ENCODE measurements at places on chromosomes 3 and 15. TPM values are rescaled to one million over a fixed set of nuclear protein-coding genes. Genes with fewer than 3 reads are reported as not detected.

DNA sequence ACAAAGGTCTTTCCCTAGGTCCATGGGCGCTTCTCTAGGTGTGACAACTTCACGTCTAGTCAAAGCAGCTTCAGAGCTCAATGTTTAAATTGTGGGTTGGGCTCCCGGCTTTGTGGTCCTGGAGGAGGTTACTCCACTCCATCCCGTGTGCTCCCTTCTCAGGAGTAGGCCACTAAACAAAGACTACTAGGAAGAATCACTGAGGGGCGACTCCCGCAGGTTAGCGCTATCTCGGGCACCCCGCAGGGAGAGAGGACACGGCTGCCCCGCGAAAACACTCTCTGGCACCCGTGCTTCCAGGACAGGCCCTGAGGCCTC is 500 bp downstream of the PARP6 start:
- H3K4me1 ChIP-seq = peaks cover 34% of the 10 kb centered on the region
- H3K36me3 ChIP-seq = peaks cover 12% of the 10 kb centered on the region
- no peak for DNase-seq
- H3K4me3 ChIP-seq = peak overlapping the region; percentile 26
- peak overlapping the region; percentile 87 for H3K27ac ChIP-seq

DNA sequence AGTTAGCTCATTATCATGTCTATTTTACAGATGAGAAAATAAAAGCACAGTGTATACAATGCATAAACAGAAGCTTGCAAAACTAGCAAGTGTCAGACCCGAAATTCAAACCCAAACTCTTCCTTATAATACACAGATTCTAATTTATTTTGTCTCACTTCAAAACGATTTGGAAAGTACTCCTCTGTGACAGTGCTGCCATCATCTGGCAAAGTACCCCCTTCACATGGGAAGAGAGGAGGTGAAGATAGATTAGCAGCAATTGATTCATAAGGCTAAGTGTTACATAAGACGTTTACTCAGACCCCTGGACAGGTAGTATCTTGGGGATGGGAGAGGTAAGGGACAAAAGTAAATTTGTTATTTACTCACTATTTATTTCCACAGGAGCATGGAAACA is 744.0 kb upstream of the SGO1 start:
- no peak for DNase-seq
- H3K36me3 ChIP-seq = no peaks in the 10 kb centered on the region
- H3K27me3 ChIP-seq = no peaks in the 10 kb centered on the region

- no peak overlapping the region for H3K27ac ChIP-seq
- no peak for DNase-seq
- H3K4me1 ChIP-seq = no peaks in the 10 kb centered on the region
Measured at GRCh38 chr3:179473565-179473964, 22.3 kb upstream of the GNB4 start.

- peaks cover 22% of the 10 kb centered on the region for H3K4me1 ChIP-seq
- no peaks in the 10 kb centered on the region for H3K36me3 ChIP-seq
- no peak overlapping the region for H3K4me3 ChIP-seq
- no peak overlapping the region for H3K27ac ChIP-seq
Measured at GRCh38 chr15:67788986-67789385, 36.3 kb upstream of the SKOR1 start.

DNA sequence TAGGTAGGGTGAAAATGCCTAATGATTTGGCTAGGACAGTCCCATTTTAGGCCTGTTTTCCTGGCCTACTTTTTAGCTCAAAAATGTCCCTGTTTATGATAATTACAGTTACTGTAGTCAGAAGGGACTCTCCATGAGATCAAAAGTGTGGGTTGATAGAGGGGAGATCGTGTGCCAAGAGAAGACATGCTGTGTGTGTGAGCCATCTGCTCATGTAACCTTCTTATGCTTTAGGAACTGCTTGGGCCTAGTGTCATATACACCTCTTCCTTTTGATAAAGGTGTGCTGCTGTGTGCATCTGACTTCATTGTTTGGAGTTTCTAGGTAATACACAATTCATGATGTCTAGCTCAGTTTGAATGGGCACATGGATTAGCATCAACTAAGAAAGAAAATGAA is 786.5 kb downstream of the PDCD6IP start:
- no peak overlapping the region for H3K4me3 ChIP-seq
- no peaks in the 10 kb centered on the region for H3K4me1 ChIP-seq
- no peak for DNase-seq
- no peaks in the 10 kb centered on the region for H3K27me3 ChIP-seq

- H3K27ac ChIP-seq = no peak overlapping the region
- no peaks in the 10 kb centered on the region for H3K4me1 ChIP-seq
- H3K36me3 ChIP-seq = no peaks in the 10 kb centered on the region
- no peak overlapping the region for H3K4me3 ChIP-seq
- no peaks in the 10 kb centered on the region for H3K27me3 ChIP-seq
- no peak for DNase-seq
Measured at GRCh38 chr15:47742334-47742733, 25.0 kb downstream of the SEMA6D start.

DNA sequence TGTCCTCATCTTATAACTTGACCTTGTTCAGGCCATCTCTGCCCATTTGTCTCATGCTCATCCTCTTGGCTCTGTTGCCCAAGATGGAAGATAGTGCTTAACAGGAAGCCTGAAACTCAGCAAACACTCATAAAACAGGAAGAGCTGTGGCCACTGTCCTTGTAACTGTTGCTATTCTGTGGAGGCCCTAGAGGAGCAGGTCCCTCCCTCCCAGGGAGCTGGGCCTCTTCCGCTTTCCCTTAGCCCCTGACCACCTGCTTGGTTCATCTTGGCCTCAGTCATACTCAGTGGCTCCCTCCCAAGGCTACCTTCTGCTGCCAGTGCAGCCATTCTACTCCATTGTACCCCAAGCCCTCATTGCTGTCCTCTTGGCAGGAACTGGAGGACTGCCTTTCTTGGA is 3.5 kb downstream of the MAPKAPK3 start:
- no peak overlapping the region for H3K4me3 ChIP-seq
- peaks cover 87% of the 10 kb centered on the region for H3K4me1 ChIP-seq
- H3K27ac ChIP-seq = peak overlapping the region; percentile 89
- H3K27me3 ChIP-seq = no peaks in the 10 kb centered on the region
- DNase-seq = no peak

DNA sequence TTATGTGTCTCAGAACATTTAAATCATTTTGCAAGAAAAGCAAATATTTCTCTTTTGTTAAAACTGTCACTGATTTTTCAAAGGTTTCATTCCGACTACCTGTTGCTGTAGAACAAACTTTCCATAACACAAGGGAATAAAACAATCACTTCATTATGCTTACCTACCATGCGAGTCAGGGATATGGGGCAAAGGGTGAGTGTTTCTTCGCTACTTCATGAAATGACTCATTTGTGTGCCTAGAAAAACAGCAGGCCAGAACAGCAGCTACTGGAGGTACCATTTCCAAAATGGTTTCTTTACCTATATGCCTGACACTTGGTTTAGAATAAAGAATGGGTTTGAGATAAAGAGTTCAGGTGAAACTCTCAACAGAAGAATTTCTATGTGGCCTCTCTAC is 712.5 kb downstream of the PLOD2 start:
- no peaks in the 10 kb centered on the region for H3K4me1 ChIP-seq
- H3K27me3 ChIP-seq = no peaks in the 10 kb centered on the region
- DNase-seq = no peak
- H3K36me3 ChIP-seq = no peaks in the 10 kb centered on the region
- no peak overlapping the region for H3K27ac ChIP-seq

DNA sequence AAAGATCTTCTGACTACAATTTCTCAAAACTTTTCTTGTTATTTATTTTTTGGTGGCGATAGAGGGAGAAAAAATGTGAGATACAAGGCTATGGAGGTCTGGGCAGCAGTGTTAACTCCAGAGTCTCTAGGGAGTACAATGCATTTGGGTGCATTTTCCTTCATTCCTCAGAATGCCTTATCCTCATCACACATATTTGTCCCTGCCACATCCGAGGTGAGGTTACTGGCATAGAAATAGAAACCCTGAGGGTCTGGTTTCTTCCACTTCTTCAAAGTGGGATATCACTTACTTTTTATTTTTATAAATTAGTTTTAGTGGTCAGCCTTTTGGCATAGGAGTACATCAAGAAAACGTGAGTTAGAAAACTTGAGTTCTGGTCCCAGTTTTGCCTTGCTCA is 150.4 kb downstream of the TIGIT start:
- DNase-seq = no peak
- H3K27ac ChIP-seq = no peak overlapping the region
- H3K36me3 ChIP-seq = no peaks in the 10 kb centered on the region
- no peaks in the 10 kb centered on the region for H3K4me1 ChIP-seq
- no peak overlapping the region for H3K4me3 ChIP-seq
- H3K27me3 ChIP-seq = no peaks in the 10 kb centered on the region

- no peak for DNase-seq
- H3K36me3 ChIP-seq = no peaks in the 10 kb centered on the region
- H3K27me3 ChIP-seq = no peaks in the 10 kb centered on the region
- H3K4me1 ChIP-seq = no peaks in the 10 kb centered on the region
- H3K4me3 ChIP-seq = no peak overlapping the region
Measured at GRCh38 chr3:150319900-150320299, 88.2 kb upstream of the TSC22D2 start.

GRCh38 chr3:150090006-150090405 is 119.3 kb upstream of the PFN2 start:
- H3K27me3 ChIP-seq = no peaks in the 10 kb centered on the region
- H3K4me3 ChIP-seq = no peak overlapping the region
- no peak overlapping the region for H3K27ac ChIP-seq
- no peaks in the 10 kb centered on the region for H3K36me3 ChIP-seq
- DNase-seq = no peak

DNA sequence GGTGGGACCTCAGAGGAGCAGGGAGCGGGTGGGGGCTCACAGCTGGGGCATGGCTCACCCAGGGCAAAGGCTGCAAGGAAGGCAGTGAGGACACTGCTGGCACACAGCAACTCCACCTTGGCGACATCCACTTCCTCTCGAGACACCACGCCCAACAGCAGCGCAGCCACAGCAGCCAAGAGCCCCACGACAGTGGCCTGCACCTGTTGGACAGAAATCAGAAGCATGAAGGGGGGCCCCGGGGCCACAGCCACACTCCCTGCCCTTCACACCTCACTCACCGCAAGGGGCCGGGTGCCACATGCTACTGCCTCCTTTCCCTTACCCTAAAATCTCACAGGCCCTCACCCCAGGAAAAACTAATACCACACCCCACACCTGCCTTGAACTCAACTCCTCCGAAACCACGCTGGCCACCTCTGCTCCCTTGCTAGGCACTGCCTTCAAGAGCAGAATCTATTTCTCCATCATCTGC is 57.3 kb downstream of the ROPN1B start:
- no peaks in the 10 kb centered on the region for H3K27me3 ChIP-seq
- peaks cover 6% of the 10 kb centered on the region for H3K36me3 ChIP-seq
- no peak overlapping the region for H3K4me3 ChIP-seq

DNA sequence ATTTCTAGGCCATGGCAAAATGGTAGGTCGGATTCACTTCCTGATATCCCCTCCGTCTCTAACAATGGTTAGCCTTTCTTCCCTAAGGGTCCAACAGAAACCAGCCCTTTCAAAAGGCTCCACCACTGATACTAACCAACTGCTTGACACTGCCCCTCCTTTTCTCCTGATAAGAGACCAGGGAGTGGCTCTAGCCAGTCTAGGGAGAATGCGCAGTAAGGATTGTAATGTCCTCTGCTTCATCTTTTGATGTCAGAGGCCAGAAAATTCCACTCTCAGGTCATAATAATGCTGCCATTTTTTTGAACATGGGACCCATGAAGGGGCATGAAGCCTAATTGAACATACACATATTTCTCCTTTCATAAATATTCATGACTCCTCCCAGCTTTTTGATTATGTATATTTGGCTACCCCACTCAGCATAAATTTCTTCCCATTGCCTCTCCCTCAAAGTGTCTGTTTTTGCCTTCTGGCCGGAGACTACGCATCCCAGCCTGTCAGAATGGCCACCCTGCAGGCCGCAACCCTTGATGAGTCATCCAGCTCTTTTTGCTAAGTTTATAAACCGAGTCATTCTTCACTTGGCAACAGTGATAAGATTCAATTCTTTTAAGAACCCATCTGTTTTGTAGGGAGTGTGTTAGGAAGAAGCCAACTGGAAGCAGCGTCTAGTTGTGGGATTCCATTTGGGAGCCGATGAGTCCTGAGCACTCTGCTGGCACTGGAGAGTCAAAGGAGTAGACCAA is 189.0 kb upstream of the MCTP2 start:
- H3K4me3 ChIP-seq = no peak overlapping the region
- no peaks in the 10 kb centered on the region for H3K27me3 ChIP-seq
- H3K4me1 ChIP-seq = no peaks in the 10 kb centered on the region

- no peak overlapping the region for H3K27ac ChIP-seq
- peak; percentile 4 for DNase-seq
Measured at GRCh38 chr15:83380682-83381081, 66.5 kb upstream of the SH3GL3 start.

DNA sequence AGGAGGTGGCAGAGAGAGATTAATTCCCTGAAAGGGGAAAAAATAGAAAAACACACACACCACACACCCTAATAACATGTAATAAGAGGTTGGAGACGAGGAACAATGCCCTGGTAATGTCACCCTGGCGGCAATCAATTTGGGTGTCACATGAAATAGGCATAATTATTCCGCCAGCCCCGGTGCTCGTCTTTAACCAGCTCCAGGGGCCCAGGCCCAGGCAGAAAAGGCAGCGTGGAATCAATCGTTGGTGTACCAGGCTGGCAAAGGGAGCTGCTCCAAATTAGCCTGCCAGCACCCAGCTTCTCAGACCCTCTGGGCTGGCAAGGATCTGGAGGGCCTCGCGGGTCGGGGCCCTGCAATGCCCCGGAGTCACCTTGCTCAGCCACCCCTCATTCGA is 5.6 kb downstream of the LINGO1 start:
- no peak overlapping the region for H3K4me3 ChIP-seq
- H3K27ac ChIP-seq = no peak overlapping the region
- H3K36me3 ChIP-seq = no peaks in the 10 kb centered on the region
- H3K27me3 ChIP-seq = no peaks in the 10 kb centered on the region
- DNase-seq = no peak

- H3K27ac ChIP-seq = no peak overlapping the region
- no peaks in the 10 kb centered on the region for H3K36me3 ChIP-seq
Measured at GRCh38 chr3:141269961-141270360, 38.3 kb downstream of the PXYLP1 start.

DNA sequence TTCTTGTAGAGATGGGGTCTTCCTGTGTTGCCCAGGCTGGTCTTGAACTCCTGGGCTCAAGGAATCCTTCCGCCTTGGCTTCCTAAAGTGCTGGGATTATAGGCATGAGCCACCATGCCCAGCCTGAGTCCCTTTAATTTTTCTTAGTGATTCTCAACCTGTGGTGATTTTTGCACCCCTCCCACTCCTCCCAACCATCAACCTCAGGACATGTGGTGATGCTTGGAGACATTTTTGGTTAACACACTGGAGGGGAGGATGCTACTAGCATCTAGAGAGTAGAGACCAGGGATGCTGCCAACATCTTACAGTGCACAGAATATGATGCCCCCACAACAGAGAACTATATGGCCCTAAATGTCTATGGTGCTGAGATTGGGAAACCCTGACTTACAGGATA is 83.0 kb upstream of the LMOD3 start:
- H3K36me3 ChIP-seq = no peaks in the 10 kb centered on the region
- H3K4me3 ChIP-seq = no peak overlapping the region
- H3K4me1 ChIP-seq = peaks cover 20% of the 10 kb centered on the region

- no peak overlapping the region for H3K4me3 ChIP-seq
- DNase-seq = no peak
- no peaks in the 10 kb centered on the region for H3K4me1 ChIP-seq
- no peaks in the 10 kb centered on the region for H3K27me3 ChIP-seq
- no peaks in the 10 kb centered on the region for H3K36me3 ChIP-seq
- H3K27ac ChIP-seq = no peak overlapping the region
Measured at GRCh38 chr15:60421544-60421943, 23.8 kb upstream of the ANXA2 start.

DUOXA2 gene
- not detected for total RNA-seq

OPA1 gene
- total RNA-seq = 59.8 TPM

MEX3B gene
- 1.6 TPM for total RNA-seq

SNX22 gene
- 0.33 TPM for total RNA-seq

BRPF1 gene
- total RNA-seq = 40.4 TPM

Data from CD4-positive, alpha-beta memory T cell (primary cell).